ENCODE measurements at places on chromosomes 5 and 9.

DNA sequence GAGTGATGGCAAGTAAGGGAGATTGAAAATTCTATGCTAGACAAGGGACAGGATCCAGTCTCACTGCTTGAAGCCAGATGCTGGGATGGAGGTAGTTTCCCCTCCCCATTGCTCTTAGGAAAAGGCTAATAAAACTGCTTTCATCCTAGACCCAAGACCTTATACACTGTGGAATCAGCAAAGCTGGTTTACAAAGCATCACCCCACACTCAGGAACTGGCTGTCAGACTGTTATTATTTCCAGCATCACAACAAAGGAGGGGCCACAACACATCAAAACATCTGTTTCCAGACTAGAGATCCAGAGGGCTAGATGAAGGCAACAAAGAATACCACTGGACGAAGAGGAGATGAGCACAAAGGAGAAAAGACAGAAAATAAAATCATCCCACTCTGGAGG lies 364.6 kb upstream of the PTGER4 start:
- no peak for DNase-seq

- no peak for DNase-seq
Observed at GRCh38 chr5:129410488-129410887, 49.6 kb upstream of the ADAMTS19 start.

GRCh38 chr5:65805089-65805488 lies 83.1 kb downstream of the NLN start:
- no peak for DNase-seq

GRCh38 chr9:125343518-125344275 lies 82.1 kb downstream of the GAPVD1 start:
- no peak for DNase-seq

- no peak for DNase-seq
Observed at GRCh38 chr9:129775448-129775798, 22.6 kb upstream of the PTGES start.

DNA sequence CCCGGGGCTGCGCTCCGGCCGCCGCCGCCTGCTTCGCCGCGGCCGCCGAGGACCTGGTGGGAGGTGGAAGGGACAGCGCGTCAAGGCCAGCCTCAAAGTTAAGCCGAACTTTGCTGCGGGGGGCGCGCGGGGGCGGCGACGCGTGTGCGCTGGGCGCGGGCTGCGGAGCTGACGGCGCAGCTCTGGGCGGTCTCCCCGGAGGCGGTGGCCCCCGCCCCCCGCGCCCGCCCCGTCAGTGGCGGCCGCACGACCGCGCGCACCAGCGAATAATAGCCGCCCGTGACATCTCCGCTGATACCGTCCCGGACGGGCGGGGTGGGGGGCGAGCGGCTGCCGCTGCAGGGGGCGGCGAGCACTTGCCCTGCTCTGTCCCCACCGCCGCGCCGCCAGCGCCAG lies 579 bp upstream of the FAM78A start:
- peak; percentile 29 for DNase-seq

DNA sequence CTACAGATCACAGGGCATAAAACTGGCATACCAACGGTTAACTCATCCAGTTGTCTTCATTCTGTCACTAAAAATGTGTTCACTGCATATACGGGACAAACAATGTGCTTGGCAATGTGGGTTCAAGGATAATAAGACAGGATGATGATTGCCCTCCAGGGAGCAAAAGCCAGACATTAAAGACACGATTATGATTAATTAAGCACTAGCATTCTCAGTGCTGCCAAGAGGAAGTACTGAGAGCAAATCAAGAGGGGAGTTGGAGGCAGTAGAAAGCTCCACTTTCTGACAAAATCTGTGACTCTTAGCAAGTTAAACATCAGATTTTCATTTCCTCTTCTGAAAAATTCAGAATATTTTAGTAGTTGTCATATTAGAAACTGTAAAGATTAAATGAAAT lies 9.0 kb upstream of the IFNA8 start:
- DNase-seq: no peak

Measured in stimulated activated naive CD4-positive, alpha-beta T cell treated with Interleukin-2 at 50 U/mL for 16 hours (primary cell).